ENCODE measurements at places on chromosomes 6 and 20.
A peak's percentile ranks its signal among the peaks of the same experiment; 100 is the strongest.

DNA sequence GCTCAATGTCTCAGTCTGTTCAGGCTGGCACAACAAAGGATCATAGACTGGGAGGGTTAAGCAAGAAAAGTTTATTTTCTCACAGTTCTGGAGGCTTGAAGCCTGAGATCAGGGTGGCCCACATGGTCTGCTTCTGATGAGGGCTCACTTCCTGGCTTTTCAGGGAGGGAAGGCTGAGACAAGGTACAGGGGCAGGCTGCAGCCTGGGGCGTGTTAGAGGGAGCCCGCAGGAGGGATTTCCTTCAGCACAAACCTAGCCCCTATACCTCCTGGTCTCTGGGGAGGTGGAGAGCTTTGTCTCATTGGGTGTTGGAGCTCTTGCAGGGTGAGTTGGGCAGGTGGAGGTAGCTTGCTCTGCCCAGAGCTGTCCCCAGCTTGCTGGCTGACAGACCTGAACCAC, 81.1 kb upstream of the GPR6 start:
- no peak for DNase-seq

- DNase-seq, result no peak
Observed at GRCh38 chr20:50054626-50055511, 58.1 kb downstream of the UBE2V1 start.

- DNase-seq, result no peak
Observed at GRCh38 chr20:6562111-6562510, 205.4 kb upstream of the BMP2 start.

DNA sequence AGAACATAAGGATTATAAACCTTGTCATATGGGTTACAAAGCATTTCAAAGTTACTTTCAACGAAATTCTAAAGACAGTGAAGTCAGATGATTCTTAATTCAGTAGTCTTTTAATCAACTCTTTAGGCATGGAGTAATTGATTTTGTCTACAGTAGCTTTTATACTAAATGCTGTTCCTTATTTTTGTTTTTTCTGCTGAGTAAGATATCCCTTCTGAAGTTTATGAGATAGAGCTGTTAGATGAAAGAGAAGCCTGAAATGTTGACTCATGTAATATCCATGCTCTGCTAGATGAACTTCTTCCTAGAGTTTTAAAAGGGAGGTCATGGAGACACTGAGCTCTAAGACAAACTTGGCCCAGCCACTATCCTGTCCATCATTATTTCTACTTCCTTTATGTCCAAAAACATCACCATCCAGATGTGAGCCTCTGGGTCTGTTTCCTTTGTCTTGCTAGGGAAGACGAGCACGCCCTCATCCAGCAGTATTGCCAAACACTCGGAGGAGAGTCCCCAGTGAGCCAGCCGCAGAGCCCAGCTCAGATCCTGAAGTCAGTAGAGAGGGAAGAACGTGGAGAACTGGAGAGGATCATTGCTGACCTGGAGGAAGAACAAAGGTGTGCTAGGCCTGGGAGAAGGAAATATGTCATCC, 550.3 kb downstream of the UTRN start:
- no peak for DNase-seq

DNA sequence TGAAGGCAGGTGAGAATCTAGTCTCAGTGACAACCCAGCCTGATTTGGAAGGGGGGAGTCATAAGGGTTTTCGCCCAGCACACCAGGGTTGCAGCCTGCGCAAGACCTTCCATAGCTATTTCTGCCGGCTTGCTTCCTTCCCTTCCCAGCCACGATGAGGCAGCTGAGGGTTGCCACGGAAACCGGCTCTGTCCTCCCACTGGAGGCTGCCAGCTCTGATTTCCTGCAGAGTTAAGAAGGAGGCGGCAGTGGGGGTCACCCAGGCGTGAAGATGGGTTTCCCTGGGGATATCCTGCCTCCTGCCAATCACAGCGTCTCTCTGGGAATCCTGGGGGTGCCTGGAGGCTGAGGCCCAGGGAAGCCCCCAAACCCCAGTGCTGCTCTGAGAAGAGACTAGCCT, 23.1 kb upstream of the KCNB1 start:
- no peak for DNase-seq

- DNase-seq, result peak; percentile 85
Observed at GRCh38 chr20:51595058-51595532, 52.6 kb upstream of the NFATC2 start.

- DNase-seq, result no peak
Observed at GRCh38 chr20:56826705-56827665, 197.9 kb downstream of the TFAP2C start.

DNA sequence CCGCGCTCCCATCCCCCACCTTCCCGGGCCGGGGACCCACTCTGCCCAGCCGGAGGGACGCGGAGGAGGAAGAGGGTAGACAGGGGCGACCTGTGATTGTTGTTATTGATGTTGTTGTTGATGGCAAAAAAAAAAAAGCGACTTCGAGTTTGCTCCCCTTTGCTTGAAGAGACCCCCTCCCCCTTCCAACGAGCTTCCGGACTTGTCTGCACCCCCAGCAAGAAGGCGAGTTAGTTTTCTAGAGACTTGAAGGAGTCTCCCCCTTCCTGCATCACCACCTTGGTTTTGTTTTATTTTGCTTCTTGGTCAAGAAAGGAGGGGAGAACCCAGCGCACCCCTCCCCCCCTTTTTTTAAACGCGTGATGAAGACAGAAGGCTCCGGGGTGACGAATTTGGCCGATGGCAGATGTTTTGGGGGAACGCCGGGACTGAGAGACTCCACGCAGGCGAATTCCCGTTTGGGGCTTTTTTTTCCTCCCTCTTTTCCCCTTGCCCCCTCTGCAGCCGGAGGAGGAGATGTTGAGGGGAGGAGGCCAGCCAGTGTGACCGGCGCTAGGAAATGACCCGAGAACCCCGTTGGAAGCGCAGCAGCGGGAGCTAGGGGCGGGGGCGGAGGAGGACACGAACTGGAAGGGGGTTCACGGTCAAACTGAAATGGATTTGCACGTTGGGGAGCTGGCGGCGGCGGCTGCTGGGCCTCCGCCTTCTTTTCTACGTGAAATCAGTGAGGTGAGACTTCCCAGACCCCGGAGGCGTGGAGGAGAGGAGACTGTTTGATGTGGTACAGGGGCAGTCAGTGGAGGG, 2.8 kb downstream of the SOX4 start:
- DNase-seq, result peak; percentile 23

DNA sequence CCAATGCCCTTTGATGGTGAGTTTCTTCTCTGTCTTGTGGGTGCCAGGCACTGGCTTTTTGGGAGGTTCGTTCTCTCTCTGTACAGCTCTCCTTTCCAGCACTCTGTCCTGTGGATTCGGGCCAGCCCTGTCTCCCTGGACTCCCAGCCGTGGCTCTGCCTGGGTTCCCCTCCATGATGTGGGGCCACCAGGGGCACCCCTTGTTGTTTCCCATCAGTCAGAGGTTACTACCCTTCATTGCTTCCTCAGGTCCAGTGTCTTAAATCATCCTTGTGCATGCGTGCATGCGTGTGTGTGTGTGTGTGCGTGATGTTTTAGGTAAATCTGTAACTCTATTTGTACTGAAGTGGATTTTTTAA, 40.5 kb downstream of the DYNLT1 start:
- no peak for DNase-seq

DNA sequence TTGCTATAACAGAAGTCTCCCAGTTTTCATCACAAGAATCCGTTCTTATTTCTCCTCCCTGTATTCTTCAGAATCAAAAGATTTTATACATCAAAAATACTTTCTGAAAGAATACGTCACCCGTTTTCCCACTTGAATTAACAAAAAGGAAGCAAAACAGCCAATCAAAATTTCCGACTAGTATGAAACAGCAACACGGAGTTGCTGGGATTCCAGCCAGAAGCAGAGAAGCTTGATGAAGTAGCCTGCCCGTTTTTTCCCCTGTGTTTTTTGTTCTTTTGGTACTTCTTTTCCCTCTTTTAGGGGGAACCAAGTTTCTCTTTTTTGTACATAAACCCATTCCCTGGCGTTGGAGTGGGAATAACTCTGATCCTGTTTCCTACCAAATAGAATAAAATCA, 14.6 kb downstream of the TXLNB start:
- no peak for DNase-seq

GRCh38 chr6:14795451-14795850, 450.4 kb upstream of the JARID2 start:
- DNase-seq, result no peak

GRCh38 chr6:68990317-68990716, 355.2 kb downstream of the ADGRB3 start:
- no peak for DNase-seq

- no peak for DNase-seq
Observed at GRCh38 chr6:161481786-161482516, 208.1 kb upstream of the AGPAT4 start.

- DNase-seq, result no peak
Observed at GRCh38 chr6:5664149-5664548, 342.6 kb downstream of the NRN1 start.

DNA sequence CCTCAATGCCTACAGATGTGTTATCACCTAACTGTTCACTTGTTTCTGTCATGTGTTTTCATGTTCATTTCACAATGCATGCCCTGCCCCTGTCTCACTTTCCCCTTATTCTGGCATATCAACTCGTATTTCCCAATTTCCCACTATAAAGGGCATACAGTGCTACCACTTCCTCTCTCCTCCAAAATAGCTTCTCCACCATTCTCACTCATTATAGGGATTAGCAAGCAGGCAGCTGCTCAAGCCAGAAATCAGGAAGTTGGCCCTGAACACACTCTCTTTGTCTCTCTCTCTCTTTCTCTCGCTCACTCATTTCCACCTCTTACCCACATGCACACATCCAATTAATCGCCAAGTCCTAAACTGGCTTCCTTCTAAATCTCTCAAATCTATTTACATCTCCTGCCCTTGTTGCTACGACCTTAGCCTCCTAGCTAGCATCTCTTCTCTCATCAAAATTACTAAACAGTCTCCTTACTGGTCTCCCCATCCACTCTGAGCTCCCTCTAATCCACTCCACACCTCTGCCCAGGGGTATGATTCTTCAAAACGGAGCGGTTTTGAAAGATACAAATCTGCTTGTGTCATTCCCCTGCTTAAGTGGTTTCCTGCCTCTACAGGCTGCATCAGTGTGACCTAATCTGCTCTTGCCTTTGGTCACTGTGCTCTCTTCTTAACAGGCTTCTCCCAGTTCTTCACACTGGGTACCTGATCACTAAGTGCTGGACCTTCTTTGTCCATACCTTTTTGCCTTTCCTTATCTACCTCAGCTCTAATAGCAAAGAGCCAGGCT, 196.2 kb downstream of the BTBD9 start:
- DNase-seq, result peak; percentile 39

DNA sequence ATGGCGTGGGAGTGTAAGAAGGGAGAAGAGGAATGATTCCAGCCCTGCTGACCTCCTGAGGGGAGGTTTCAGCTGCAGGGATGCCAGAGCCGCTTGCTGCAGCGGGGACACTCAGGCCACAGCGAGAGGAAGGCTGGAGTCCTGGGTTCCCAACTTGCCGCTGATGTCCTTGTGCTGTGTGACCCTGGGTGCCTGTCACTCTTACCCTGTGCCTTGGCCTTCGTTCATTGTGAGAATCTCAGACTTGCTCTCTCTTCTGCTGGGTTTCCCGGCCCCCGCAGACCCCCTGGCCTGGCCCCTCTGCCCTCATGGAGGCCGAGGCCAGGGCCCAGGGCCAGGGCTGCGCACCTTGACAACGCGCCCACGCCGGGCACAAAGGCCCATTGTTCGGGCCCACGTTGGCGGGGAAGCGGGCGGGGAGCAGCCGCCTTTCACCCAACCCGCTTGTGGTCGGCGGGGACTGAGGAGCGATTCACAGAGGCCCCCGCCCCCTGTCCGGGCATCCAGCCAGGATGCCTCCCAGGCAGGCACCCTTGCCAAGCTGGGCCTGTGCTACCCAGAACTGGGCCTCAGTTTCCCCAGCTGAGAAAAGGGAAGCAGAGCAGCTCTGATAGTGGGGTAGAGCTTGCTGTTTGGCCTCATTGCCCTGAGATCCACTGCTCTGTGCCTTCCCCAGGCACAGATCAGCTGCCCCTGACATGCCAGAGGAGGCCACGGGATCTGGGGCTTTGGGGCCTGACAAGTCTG, 52.4 kb downstream of the CEBPB start:
- DNase-seq, result no peak

DNA sequence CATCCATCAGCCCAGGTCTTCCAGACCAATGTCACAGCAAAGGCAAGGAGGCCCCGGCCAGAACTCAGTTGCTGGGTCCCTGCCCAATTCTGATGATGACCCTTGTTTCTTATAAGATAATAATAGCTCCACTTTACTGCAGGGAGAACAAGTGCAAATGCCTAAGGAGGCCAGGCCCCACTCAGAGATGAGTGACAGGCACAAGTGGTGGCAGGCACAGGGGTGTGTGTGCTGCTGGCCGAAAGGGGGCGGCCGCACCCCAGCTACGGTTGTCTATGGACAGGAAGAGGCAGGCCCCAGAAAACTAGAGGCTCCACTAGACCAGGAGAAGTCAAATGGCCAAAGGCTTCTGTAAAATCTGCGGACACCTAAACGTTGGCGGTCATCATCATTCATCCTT, 28.6 kb downstream of the GNAS-AS1 start:
- DNase-seq, result no peak

- no peak for DNase-seq
Observed at GRCh38 chr6:34945317-34945716, 56.3 kb downstream of the ANKS1A start.

GRCh38 chr6:119594907-119595306, 245.3 kb upstream of the MAN1A1 start:
- DNase-seq, result no peak

DNA sequence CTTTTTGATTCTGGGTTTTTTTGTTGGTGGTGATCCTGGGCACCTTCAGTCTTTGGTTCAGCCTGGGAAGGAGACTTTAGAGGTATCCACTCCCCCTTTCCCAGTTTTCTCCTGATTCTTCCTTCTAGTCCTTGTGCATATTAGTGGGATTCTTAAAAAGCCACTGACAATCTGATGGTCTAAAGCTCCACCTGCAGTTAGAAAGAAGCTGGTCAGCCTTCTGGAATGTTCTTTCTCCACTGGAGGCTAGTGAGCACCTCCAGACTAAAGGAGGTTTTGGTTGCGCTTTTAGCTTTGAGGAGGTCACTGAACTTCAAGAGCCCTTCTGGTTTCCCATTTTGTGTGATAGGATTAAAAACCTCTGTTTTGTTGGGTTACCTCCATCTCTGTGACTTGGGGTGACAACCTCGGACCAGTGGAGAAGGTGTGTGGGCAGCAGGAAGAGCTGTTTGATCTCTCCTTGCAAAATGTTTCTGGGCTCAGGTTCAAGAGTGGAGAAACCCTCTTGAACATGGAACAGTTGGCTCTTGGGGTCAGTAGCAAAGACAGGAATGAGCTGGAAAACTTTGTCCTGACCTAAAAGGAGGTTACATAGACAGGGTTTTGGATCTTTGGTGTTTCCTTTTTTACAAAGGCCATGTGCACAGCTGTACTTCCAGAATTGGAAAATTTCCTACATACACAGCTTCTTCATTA, 29.0 kb downstream of the JARID2 start:
- no peak for DNase-seq

- no peak for DNase-seq
Observed at GRCh38 chr6:73250016-73250415, 13.0 kb downstream of the KHDC1 start.

GRCh38 chr6:150203378-150203777, 60.5 kb downstream of the PPP1R14C start:
- DNase-seq, result no peak

Measured in erythroblast (primary cell).